HS-5 (cell line): ENCODE measurements at places on chromosomes 2 and 18.

GRCh38 chr2:235485362-235485761 is 8.5 kb upstream of the AGAP1 start:
- DNase-seq: no peak

GRCh38 chr2:216594081-216594480 is 39.1 kb upstream of the IGFBP2 start:
- no peak for DNase-seq

DNA sequence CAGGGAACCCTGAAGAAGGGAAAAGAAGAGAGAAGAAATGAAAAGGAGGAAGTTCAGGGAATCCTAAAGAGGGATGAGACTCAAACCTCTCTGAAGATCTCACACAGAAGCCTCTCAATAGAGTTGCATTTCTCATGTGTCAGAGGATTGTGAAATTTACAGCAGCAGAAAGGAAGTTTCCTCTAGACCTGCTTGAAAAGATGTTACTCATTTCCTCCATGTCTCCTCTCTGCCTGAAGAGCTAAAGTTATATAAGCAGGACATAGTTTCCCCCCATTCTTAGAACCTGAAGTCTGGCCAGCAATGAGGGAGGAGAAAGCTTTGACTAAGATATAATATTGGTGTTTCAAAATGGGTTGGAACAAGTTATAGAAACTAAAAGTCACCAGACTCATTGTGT is 1155.6 kb downstream of the LRP1B start:
- peak; percentile 42 for DNase-seq

DNA sequence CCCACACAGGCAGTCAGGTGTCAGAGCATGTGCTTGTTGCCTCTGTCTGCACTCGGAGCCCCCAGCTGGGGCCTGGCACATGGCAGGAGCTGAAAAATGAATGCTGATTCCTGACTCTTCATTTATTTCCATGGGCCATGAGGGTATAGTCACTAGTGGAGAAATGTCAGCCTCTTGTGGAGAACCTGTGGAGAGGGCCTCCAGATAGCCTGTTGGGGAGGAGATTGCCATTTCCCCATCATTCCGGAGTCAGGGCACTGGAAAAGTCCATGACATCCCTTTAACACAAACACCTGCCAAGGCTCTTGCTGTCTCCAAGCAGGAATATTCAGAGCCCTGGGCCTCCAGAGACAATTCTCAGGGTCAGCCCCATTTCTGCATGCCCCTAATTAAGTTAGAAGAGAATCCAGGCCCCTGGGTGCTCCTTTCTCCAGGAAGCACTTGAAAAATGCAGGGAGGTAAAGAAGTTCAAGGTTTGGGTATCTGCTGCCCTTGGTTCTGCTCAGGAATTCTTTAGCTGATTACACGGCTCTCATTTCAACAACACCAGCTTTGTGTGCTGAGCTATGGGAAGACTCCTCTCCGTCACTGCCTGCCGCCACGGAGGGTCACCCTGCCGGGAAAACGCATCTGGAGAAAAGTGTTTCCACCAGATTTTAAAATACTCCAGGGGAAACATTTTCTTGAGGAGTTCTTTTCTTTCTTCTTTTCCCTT is 311.3 kb downstream of the MYCN start:
- DNase-seq: no peak
